Muscle of leg (tissue), 16 donors: ENCODE measurements at places on chromosomes 3 and 15.

DNA sequence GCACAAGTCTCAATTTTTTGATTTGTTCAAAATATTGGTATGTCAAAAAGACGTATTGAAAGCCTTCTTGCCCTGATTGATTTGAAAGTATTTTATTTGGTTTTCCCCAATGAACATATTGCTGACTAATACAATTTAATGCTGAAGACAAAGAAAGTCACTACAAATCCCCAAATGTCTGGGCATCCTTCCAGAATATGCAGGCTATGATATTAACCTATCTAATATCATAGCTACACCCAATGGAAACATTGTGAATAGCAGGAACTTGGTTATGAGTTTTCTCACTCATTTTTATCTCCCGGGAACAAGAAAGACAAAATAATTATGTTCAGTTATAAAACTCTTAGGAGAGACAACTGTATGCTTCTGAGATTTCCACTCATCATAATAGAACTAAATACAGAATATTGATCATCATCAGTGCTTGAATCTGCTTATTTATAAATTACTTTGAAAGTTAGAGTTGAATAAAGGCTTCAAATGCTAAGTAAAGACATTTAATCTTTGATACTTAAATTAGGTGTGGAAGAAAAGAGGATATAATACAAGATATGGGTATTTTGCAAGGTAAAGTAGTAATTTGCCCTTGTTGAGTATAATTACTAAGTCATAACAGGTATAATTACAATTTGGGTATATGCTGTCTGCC, 483.9 kb downstream of the RBMS3 start:
- DNase-seq: peak; percentile 98

GRCh38 chr3:15602146-15602536, 596 bp downstream of the BTD start:
- no peak for DNase-seq

GRCh38 chr3:42229942-42230688, 35.9 kb downstream of the CCK start:
- DNase-seq: peak; percentile 73

DNA sequence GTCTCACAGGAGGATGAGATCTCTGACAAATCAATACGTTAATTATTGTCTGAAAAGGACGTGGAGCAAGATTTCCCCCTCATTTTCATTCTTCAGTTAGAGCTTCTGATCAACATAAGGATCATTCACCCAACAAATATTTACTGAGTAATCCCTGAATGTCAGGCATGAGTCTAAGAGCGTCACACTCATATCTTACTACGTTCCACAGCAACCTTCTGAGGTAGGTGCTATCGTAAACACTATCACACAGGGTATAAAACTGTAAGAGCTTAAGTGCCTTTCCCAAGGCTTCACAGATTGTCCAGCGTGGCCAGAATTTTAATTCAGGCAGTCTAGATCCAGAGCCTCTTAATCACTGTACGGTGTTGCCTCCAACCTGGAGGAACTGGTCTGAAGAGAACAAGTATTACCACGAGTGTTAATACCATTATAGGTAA, 10.6 kb upstream of the TM4SF1 start:
- no peak for DNase-seq

GRCh38 chr3:152706991-152707713, 127.8 kb upstream of the P2RY1 start:
- no peak for DNase-seq

- DNase-seq: no peak
Observed at GRCh38 chr15:69515508-69515907, 62.9 kb downstream of the RPLP1 start.

DNA sequence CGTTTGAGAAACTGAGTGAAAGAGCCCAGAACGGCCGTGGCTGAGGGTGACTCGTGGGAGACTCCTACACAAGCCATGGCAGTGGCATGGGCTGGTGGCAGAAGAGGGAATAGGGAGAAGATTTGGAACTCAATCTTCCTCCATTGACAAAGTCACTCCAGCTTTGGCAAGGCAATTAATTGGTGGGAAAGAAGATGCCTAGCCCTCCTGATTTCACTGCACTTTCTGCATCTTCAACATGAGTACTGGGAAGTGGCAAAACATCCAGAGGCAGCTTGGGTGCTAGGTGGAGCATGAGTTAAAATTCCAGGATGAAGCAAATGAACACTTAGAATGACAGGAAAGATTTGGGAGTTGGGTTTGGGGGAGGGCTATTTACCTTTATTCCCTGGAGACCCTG, 1.4 kb upstream of the TGFBR2 start:
- DNase-seq: no peak

DNA sequence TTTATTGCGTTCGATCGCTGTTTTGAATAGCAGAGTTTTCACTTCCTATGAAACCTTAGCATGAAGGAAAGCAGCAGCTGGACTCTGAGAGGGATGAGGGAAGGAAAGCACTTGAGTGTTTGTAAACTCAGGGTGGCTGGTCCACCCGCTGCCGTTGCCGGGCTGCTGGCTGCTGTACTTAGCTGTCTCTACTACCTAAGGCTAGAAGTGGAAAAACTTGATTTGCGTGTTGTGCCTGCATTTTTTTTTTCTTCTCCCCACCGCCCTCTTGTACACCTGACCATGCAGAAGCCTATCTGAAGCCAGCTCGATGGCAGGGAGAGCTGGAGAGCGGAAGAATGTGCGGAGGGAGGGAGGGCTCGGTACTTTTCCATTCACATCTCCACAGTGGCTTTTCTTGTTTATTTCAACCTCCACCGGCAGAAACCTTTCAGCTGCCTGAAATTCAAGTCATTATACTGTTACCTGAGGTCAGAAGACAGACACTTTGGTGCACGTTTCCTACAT, 4.8 kb upstream of the BCL6 start:
- peak; percentile 80 for DNase-seq

- no peak for DNase-seq
Observed at GRCh38 chr3:13166243-13167063, 93.2 kb upstream of the IQSEC1 start.

- DNase-seq: peak; percentile 43
Observed at GRCh38 chr15:49145651-49146609, 9.5 kb downstream of the COPS2 start.

DNA sequence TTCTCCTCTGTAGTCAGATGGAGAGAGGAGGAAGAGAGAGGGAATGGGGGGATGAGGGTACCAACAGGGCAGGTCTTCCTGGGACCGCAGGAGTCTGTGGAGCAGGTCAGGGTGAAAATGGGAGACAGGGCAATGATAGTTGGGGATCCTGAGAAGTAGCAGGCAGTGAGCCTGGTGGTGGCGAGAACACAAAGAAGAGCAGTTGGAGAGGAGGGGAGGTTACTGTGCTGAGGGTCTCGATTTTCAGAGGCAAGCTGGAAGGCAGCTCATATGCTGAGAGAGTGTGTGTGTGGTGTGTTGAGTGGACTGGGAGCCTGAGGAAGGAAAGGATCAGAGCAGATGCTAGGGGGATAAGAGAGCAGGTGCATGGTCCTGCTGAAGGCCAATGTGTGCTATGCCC, 2.1 kb upstream of the DOCK3 start:
- no peak for DNase-seq

DNA sequence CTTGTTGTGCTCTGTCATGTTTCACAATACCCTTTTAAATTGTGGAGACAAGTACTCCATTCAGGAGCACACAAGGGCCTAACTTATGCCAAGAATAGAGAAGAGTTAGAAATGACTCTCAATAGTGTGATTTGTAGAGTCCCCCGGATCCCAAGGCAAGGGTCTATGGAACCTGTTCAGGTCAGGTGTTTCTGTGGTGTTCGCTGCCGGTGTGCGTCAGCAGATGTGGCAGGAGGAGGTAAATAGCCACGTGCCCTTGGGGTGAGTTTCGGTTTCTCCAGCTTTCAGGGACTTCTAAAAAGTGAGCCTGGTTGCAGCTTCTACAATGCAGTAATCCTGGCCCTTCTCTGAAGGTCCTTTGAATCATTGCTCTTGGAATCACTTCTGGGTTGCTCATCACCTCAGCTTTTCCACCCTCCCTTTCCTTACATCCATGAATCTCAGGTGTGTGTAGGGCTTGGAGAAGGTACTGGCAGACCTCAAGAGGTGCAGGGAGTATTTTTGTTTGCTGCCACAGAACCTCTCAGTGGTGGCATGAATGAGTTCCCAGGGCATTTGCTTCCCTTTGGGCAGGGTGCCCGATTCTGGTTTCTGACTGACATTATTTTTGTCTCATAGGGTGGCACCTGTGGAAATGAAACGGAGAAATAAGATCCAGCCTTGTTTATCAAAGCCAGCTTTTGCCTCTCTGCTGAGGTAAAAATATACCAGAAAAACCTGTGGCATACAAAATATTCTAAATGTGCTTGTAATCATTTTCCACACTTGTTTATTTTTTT, 7.3 kb downstream of the ST3GAL6 start:
- no peak for DNase-seq

GRCh38 chr15:40439960-40440742, 602 bp upstream of the BAHD1 start:
- DNase-seq: peak; percentile 51
